ENCODE measurements at places on chromosomes 12 and 14. TPM values are rescaled to one million over a fixed set of nuclear protein-coding genes. Genes with fewer than 3 reads are reported as not detected.
A peak's percentile ranks its signal among the peaks of the same experiment; 100 is the strongest.

- no peak for DNase-seq
Observed at GRCh38 chr14:75886636-75887348, 95.0 kb downstream of the TGFB3 start.

DNA sequence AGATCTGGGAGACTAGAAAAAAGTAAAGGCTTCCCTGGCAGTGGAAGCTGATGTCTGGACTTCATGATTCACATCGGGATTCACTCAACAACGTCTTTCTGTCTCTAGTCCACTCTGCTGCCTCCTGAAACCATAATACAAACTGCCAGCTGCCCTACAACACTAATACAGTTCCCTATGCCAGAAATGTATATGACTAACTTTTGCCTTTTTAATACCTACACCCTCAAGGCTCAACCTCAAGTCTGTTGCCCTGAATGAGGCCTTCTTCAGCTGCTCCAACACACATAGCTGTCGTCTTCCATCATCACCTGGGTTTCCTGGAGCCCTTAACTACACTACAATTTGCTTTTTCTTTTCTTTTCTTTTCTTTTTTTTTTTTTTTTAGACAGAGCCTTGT is 182.7 kb upstream of the BCL2L14 start:
- no peak for DNase-seq

DNA sequence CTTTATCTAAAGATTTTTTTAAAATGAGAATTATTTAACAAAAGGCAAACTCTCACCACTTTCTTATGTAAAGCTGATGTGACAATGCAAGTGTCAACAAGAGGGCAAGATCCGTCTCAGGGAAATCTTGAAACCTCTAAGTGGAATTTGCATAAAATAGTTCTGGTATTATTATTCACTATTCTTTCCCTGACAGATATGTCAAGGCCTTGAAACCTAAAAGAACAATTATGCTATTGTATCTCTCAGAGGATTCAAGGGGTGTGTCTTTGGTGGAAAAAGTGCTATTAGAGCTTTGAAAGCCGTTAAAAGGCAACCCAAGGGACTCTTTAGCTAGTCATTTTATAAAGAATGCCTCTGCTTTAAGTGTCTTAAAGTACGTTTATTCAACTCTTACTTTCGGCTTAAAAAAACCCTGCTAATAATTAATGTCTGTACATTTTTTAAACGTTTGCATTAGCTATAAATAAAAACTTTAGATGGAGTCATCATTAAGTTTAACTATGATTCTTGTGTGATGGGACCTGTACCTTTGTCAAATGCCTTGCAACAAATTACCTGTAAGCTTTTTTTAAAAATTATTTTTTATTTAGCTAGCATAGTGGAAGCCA is 585.5 kb downstream of the VRK1 start:
- no peak for DNase-seq

GRCh38 chr12:124463341-124463921 is 104.0 kb downstream of the NCOR2 start:
- DNase-seq, result no peak

GRCh38 chr12:43852744-43853143 is 16.9 kb downstream of the TMEM117 start:
- DNase-seq, result no peak

- no peak for DNase-seq
Observed at GRCh38 chr12:95424271-95424994, 49.5 kb upstream of the METAP2 start.

GRCh38 chr14:85534458-85535293 is 4.7 kb downstream of the FLRT2 start:
- no peak for DNase-seq

DNA sequence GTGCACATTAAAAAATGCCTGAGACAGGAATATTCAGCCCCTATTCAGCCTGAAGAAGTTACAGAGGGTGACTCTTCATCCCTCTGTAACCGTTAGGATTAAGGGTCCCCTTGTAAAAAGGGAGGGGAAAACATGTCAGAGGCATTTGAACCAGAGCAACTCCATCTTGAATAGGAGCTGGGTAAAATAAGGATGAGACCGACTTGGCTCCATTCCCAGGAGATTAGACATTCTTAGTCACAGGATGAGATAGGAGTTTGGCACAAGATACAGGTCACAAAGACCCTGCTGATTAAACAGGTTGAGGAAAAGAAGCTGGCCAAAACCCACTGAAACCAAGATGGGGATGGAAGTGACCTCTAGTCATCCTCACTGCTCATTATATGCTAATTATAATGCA is 19.9 kb upstream of the MDM1 start:
- DNase-seq, result no peak

- DNase-seq, result no peak
Observed at GRCh38 chr12:103560604-103561101, 26.4 kb upstream of the STAB2 start.

- DNase-seq, result no peak
Observed at GRCh38 chr14:85391455-85391854, 138.5 kb upstream of the FLRT2 start.

DNA sequence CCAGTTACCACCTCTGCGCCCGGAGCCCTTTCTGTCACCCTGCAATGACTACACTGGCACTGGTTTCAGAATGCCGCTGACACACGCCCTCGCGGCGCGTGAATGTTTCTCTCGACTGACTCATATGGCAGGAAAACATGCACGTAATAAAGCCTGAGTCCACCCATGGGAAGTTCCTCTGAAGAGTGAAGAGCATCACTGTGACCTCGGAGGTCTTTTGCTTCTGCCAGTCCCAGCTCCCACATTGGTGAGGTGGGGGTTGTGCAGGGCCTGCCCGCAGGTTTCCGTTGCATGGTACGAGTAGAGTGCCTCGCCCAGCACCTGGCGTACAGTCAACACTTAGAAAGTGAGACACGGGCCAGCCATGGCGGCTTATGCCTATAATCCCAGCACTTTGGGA is 11.1 kb upstream of the SLC6A12 start:
- DNase-seq, result peak; percentile 75

DNA sequence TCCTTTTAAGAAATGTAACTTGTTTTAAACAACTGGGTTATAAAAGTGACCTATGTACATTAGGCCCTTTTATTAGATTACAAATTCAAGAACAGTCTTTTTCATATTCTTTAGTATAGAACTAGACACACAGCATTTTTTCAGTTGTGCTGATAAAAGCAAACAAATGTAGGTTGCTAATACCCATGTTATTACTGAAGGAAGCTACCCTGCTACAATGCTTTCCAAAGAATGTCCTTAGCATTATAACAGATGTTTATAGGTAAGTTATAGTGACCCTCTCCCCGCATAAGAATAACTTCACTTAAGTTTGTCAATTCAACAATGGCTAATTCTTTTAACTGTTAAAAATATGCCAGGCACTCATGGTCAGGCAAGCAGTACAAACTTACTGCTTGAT is 17.9 kb downstream of the RTRAF start:
- no peak for DNase-seq

DNA sequence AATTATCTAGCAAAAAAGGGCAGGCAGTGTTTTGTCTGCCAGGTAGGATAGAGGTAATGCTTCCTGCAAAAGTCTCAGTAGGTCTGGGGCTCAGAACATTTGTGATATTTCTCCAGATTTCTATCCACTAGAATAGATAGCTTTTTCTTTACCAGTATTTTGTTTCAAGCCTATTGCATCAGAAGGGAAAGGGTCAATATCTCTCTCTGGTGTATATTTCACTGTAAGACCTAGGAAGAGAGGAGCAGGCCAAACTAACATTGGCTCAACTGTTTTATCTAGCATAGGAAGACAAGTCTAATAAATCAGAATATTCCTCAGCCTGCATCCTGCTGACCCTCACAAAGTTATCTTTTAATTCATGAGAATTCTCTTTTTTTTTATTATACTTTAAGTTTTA is 106.7 kb upstream of the DAAM1 start:
- DNase-seq, result no peak

GRCh38 chr12:122996188-122996601 is 15.7 kb downstream of the ARL6IP4 start:
- no peak for DNase-seq

- no peak for DNase-seq
Observed at GRCh38 chr12:51970904-51971646, 19.6 kb downstream of the ACVR1B start.

GRCh38 chr14:81511111-81511904 is 22.3 kb downstream of the SEL1L start:
- DNase-seq, result no peak

The KRT73 gene
- not detected for total RNA-seq

The CRY1 gene
- total RNA-seq, result 14.8 TPM

The SIX4 gene
- 1.9 TPM for total RNA-seq

The VDR gene
- total RNA-seq, result 9.8 TPM

The NRIP2 gene
- 1.3 TPM for total RNA-seq

The SYT1 gene
- 0.87 TPM for total RNA-seq

The MYF5 gene
- total RNA-seq, result not detected

The DIO2 gene
- 3.3 TPM for total RNA-seq

The SPIC gene
- total RNA-seq, result not detected
